ENCODE measurements at places on chromosomes 5 and 9.

GRCh38 chr9:78707481-78707991 is 410.6 kb downstream of the PSAT1 start:
- DNase-seq = no peak

DNA sequence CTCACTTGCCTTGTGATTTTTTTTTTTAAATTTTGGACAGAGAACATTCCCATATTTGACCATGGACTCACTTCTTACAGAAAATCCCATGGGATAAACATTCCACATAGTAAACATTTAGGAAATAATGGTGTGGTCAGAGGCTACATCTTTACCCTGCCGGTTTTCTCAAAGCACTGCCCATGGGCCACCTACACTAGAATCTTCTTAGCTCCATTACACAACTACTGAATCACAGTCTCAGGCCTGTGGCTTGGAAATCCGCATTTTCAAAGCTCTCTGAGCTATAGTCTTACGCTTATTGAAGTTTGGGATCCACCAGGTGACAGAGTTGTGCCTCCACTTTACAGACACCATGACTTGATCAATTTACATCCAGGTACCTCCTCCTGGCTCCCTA is 39.4 kb downstream of the ALG2 start:
- DNase-seq = no peak

DNA sequence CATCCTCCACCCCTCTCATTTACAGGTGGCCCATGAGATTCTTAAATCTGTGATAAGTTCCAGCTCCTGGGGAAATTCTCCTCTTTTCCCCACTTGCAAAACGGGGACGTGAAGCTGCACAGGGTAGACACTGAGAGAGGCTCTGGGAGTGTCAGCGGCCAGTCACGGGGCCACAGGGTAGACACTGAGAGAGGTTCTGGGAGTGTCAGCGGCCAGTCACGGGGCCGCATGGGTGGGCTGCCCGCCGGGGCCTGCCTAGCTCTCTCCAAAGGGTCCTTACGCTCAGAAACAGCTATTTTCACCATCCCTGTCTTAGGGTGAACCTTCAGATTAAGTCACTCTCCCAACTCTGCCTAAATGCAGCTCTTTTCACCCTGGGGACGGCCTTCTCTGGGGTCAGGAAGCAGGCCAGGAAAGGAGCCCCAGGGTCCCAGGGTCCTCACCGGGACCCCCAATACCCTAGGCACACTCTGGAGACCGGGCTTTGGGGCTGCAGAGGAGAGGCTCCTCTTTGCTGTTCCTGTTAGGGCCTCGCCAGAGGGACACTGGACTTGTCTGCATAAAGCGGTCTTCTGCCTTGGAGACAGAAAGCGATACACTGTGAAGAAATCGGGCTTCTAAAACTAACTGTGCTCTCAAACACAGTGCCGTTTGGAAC is 1.5 kb downstream of the FAM78A start:
- DNase-seq = no peak

- DNase-seq = no peak
These were observed 16.8 kb downstream of the SNX18 start for GRCh38 chr5:54534191-54535004.

GRCh38 chr5:145393426-145393825 is 441.7 kb downstream of the PRELID2 start:
- no peak for DNase-seq

- no peak for DNase-seq
These were observed 37.3 kb upstream of the TMEM252 start for GRCh38 chr9:68577774-68578591.

- DNase-seq = peak; percentile 36
These were observed 53.9 kb downstream of the BARX1 start for GRCh38 chr9:93900971-93901861.

DNA sequence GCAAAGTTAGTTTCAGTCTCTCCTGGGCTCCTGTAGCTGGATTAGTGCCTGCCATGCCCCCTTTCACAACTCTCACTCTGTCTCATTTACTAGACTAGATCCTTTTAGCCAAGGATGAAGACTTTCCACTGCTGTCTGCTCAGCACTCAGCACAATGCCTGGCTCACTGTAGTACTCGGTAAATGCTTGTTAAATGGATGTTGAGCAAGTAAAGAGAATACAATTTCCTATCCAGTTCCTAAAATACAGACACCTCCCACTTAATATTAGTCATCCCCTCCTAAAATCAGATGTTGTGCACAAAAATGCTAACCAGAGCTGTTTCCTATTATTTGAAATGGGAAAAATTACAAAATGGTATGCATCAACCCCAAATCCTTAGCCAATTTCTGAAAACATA is 195.8 kb downstream of the SREK1 start:
- no peak for DNase-seq

DNA sequence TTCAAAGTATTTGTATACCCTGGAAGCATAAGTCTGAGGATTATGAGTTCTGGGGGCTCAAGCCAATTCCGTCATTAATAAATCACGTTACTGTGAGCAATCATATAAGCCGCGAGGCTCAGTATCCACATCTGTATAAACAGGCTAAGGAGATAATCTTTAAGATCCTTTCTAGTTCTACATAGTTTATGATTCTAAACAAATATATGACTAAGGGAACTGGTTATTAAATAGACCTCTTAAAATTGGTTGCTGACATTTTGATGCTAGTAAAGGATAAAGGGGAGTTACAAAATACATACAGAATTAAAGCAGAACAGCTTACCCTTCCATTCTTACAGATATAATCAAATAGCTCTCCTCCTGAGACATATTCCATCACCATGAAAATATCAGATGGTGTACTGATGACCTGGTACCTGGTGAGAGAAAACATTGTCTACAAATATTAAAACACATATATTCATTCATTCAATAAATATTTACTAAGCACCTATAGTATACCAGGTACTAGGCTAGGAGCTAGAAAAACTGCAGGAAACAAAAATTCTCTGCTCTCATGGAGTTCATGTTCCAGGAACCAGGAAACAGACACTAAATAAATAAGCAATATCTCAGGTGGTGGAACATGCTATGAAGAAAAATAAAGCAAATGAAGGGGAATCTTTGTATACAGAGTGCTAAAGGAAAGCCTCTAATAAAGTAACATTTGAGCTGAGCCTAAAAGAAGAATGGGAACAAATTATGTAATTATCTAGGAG is 19.5 kb upstream of the TTC33 start:
- no peak for DNase-seq
